ENCODE measurements at places on chromosomes 7 and 10.

GRCh38 chr10:88080213-88080612 lies 216.8 kb downstream of the PTEN start:
- no peak for DNase-seq

DNA sequence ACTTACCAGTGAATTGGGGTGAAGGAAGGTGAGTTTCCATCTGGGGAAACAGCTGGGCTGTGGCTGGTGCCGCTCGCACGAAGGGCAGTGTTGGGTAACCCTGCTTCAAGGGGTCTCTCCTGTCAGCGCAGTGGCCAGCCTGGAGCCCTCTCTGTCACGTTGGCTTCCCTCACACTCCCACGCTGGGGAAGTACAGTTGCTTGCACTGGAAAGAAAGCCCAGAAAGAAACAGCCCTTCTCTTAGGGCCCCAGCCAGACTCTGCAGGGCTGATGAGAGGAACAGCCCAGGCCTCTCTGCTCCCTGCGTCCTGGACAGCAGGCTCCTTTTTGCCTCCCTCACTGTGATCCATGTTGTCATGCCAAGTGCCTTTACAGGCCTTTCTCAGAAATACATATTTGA lies 40.3 kb upstream of the TRIM8 start:
- DNase-seq, result no peak

- no peak for DNase-seq
Measured at GRCh38 chr7:116754186-116754585, 82.2 kb downstream of the MET start.

GRCh38 chr7:69586321-69586720 lies 12.0 kb upstream of the AUTS2 start:
- DNase-seq, result no peak

GRCh38 chr10:27564880-27565279 lies 60.8 kb downstream of the RAB18 start:
- DNase-seq, result no peak

DNA sequence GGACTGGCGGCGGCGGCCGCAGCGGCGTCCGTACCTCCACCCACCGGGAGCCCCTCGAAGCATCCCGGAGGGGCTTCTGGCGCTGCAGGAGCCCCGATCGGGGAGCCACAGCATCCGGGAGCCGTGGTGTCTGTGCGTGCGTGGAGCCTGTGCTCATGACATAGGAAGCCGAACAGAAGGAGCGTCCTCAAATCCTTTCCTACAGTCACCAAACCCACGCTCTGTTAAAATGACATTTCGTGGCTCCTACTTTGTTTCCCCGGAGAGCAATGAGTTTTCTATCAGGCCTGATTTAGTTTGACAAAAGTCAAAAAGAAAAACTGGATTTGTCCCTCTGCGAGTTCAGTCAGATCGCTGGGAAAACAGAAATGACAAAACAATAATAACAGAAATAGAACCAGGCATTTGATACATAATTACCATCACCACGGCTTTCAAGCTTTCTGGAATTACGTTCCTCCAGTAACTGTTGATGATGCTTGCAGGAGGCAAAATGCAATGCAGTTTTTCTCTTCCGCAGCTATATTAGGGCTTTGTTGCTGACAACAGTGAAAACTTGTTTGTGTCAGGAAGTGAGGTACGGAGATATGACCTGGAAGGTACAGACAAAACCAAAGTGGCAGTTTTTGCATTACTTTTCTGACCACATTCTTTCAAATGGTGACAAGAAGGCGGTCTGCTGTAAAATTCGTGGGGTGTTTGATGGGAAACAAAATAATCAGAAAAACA lies 219.3 kb upstream of the MKLN1 start:
- DNase-seq, result no peak

DNA sequence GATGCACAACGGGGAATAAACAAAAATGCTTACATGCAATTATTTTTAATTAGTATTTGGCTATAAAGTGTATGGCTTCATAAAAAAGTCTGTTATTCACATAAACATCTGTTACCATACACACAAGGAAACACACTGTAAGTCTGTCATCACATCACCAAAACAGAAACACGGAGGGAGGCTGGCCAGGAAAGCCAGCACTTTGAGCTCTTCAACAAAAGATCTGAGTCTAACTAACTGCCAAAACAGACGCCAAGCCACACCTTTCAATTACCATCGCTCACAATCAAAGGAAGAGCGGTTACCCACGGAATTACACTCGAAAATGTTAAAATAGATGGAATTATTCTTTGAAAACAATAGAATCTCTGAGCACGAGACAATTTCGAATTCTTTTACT lies 49.2 kb upstream of the MGMT start:
- no peak for DNase-seq

DNA sequence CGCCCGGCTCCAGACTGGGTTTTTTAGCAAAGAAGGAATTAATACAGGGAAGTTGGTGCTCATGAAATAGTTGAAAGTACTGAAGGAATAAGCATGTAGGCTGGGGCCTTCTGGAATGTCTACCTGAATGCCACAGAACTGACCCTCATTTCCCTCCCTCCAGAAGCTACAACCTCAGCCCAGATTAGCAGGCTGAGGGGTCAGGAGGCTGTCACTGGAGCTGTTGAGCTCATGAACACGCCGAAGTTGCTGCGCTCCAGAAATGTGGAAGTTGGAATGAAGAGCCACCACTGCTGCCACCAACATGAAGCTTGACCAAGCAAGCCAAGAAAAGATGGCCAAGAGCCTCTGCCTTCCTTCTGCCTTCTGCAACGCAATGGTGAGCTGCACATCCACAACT lies 52.2 kb upstream of the KMT2E start:
- DNase-seq, result no peak

DNA sequence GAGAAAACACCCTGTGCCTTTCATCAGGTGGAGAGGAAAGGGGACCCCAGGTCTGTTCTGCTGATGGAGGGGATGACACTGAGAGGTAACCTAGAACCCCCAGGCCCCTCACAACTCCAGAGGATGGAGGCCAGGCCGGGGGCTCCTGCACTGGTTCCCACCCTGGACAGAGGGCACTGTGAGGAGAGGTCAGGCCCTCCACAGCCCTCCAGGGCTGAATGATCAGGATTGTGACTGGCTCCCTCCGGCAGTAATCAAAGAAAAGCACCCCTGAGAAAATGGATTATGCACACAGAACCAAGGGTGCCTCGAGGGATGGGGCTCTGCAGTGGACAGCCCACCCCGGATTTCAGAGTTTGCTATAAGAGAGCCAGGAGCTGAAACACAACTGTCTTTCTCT lies 502.8 kb downstream of the TCERG1L start:
- no peak for DNase-seq

- peak; percentile 23 for DNase-seq
Measured at GRCh38 chr7:12423355-12423996, 19.8 kb upstream of the VWDE start.

GRCh38 chr10:101428036-101428435 lies 74.1 kb downstream of the BTRC start:
- DNase-seq, result no peak

- no peak for DNase-seq
Measured at GRCh38 chr10:56836659-56837058, 475.6 kb upstream of the ZWINT start.

DNA sequence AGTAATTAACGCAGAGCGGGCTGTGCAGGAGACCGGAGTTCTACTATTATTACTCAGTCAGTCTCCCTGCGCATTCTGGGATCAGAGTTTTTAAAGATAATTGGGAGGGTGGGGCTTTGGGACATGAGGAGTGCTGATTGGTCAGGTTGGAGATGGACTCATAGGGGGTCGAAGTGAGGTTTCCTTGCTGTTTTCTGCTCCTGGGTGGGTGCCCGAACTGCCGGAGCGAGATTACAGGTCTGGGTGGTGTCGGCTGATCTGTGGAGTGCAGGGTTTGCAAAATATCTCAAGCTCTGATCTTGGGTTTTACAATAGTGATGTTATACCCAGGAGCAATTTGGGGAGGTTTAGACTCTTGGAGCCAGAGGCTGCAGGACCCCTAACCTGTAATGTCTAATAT lies 3.9 kb upstream of the LRRC27 start:
- no peak for DNase-seq

- DNase-seq, result peak; percentile 21
Measured at GRCh38 chr7:105691082-105691679, 109.9 kb upstream of the EFCAB10 start.

DNA sequence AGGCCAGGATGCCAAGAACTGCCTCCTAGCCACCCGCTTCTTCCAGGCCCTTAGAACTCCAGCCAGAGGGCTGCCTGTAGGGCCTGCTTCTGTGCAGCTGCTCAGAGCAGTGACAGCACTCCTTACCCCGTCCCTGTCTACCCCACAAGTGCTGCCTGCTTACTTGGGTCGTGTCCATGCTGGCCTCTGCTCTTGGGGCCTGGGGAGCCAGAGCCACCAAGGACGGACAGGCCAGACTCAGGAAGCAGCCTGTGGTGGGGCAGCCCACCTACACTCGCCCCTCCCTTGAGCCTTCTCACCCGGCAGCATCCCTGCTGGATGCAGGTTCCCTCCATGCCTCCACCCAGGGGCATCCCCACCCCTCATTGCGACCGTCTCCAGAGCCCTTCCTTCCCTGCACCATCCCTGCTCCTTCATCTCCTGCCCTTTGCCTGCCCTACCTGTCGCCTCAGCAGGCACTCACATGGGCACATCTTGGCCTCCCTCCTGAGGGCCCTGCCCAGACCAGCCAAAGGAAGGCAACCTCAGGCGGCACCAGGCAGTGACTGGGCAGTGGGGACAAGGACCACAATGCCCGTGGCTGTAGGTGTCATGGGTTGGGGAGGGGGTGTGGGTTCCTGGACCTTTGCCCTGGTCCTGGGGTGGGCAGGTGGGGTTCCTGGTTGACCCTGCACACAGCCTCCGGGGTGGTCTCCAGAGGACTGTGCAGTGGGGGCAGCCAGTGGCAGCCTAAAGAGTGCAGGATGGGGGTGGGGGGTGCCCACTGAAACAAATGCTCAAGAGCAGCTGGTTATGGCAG lies 78.0 kb upstream of the TNS3 start:
- DNase-seq, result no peak

DNA sequence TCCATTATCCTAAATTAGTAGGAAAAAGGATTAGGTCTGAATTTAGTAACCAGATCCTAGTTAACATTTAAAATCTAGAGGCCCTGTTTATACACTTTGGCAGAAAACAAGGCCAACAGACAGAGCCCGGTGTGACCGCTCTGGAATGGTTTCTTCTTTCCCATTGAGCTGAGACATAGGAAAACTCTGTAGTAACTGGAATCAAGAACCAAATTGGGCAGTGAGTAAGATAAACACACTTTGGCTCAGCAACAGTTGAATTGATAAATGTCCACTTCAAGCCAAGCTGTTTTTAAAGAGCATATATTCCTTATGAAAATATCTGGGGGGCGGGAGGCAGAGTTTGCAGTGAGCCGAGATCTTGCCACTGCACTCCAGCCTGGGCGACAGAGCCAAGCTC lies 343.7 kb upstream of the SEMA3A start:
- no peak for DNase-seq

GRCh38 chr7:93977211-93977950 lies 26.8 kb downstream of the BET1 start:
- DNase-seq, result no peak

- DNase-seq, result no peak
Measured at GRCh38 chr10:65675236-65675635, 1250.6 kb upstream of the LRRTM3 start.

- no peak for DNase-seq
Measured at GRCh38 chr7:30925117-30925516, 13.5 kb downstream of the AQP1 start.

DNA sequence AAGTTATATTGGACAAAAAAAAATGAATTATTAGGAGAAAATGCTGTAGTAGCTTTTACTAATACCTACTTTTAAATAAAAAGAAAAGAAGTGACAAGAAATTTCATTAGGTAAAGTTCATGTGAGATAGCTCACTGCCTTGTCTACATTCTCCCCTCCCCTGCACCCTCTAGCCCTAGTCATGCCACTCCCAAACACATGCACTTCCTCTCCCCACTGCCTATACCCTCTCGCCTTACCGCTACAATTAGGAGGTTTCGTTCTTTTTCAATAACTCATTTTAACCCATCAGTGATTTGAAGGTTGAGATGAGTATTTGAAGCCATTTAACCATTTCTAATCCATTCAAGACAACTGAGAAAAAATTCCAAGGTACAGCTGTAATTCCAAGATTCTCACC lies 75.3 kb downstream of the HIBADH start:
- no peak for DNase-seq

- no peak for DNase-seq
Measured at GRCh38 chr7:93889261-93889660, 1.3 kb downstream of the TFPI2 start.

DNA sequence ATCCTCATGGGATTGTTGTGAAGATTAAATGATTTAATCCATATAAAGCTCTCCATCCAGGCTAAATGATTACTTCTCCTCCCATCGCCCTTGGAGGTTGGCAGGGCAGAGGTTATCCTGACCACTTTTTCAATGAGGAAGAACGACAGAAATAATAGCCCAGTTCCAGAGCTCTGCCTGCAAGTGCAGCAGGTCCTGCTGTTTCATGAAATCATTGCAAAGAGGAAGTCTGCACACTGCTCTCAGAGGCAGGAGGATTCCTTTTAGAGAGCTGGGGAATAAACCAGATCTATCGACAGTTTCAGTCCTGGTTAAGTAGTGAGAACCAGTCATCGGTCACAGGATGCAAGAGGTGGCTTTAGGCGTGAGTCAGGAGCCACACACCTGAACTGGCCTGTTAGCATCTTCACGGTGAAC lies 25.0 kb upstream of the CDH23 start:
- DNase-seq, result no peak

DNA sequence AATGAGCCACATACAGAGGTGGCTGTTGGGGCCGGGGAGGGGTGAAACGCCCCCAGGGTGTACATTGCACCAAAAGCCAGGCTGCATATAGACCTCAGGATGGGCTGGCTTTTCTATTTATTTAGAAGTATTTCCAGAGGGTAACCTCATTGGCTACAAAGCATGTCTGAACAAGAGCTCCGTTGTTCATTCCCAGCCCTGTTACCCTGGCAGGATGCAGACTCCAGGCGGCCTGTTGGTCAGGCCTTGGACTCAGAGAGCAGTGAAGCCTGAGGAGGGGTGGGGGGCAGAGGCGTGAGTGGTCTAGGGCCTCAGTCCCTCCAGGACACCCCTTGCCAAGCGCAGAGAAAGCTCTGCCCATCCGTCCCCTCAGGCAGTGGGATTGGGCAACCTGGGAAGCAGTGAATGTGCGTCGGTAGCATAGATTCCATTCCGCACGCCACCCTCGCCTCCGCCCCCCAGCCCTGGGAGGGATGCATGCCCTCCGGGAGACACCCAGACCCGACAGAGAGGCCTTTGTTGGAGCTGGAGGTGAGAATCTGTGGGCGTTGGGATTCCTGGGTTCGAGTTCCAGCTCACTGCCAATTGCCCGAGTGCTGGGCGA lies 41.9 kb downstream of the TCF7L2 start:
- DNase-seq, result no peak

- no peak for DNase-seq
Measured at GRCh38 chr10:116208956-116209567, 63.9 kb downstream of the GFRA1 start.
